ENCODE measurements at places on chromosomes 11 and 22.

DNA sequence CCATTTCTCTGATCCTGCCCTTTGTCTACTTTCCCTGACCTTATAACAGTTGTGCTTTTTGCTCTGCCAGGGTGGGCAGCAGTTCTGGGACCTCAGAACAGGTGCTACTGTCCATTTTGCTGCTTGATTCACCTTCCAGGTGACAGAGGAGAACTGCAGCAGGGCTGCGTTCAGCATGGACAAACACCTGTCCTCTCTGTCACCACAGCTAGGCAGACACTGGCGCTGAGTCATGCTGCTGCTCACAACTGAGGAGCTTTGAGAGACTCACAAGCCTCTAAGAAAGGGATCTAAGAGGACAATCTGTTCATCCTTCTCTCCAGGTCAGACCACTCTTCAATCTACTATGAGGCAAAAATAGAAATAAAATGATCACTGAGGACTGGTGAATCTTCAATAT, 1144.5 kb upstream of the CCDC90B start:
- DNase-seq: peak; percentile 66

GRCh38 chr22:23236026-23236425, 55.7 kb downstream of the BCR start:
- DNase-seq: no peak

- no peak for DNase-seq
Observed at GRCh38 chr11:72069787-72070251, 10.5 kb downstream of the NUMA1 start.

DNA sequence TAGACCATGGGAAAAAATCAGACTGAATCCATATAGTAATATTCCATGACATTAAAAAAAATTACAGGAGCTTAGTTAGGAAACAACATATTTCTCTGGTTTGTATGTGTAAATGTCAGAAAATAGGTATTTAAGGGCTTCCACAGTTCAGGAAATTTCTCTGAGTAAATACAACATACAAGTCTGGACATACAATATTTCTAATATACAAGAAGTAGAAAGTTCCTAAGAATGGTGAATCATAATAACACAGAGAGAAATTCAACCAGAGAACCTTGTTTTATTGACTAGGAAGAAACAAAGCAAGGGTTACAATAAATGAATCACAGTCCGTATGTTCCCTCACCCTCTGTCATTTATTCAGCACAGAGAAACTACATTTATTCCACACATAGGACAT, 532.7 kb upstream of the FAT3 start:
- DNase-seq: no peak

DNA sequence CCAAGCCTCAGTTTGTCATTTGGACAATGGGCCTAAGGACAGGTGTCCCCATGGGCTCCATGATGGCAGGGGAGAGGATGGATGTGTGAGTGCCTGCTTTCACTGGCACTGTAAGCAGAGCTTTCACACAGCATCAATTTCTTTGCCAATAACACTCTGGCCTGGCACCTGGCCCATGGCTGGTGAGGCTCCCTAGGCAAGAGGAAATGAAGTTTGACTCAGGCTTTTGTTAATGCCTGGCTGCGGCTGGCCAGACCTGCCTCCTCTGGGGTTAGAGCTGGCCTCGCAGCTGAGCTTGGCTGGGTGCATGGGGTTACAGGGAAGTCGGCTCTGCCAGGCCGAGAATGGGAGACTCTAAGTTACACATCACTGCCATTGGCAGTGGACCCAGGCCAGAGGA, 30.0 kb upstream of the SEZ6L start:
- no peak for DNase-seq

- DNase-seq: no peak
Observed at GRCh38 chr22:31748490-31748889, 1.4 kb downstream of the PRR14L start.

- DNase-seq: no peak
Observed at GRCh38 chr11:64441127-64441526, 82.2 kb downstream of the RPS6KA4 start.

DNA sequence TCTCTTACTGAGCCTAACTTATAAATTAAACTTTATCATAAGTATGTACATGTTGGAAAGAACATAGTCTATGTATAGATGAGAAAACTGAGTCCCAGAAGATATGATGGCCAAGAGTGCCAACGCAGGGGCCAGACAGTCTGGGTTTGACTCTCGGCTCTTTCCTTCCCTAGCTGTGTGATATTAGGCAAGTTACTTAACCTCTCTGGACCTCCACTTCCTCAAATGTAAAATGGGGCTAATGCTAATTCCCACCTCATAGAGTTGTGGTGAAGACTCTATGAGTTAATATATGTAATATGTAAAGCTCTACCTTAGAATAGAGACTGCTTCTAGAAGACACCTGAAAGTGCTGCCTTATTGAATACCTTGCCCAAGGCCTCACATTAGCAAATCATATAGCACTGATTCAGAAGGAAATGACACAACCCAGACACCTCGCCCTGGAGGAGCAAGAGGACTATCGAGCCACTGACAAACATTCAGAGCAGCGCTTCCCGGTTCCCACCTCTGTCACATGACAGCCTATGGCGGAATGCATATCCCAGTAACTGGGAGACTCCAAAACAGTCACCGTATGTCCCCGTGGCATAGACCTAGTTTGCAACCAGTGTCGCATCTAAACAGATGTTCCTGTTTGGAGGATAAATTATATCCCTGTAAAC, 11.3 kb upstream of the CCDC86 start:
- DNase-seq: no peak

- no peak for DNase-seq
Observed at GRCh38 chr22:47847131-47847890, 1084.9 kb downstream of the TBC1D22A start.

DNA sequence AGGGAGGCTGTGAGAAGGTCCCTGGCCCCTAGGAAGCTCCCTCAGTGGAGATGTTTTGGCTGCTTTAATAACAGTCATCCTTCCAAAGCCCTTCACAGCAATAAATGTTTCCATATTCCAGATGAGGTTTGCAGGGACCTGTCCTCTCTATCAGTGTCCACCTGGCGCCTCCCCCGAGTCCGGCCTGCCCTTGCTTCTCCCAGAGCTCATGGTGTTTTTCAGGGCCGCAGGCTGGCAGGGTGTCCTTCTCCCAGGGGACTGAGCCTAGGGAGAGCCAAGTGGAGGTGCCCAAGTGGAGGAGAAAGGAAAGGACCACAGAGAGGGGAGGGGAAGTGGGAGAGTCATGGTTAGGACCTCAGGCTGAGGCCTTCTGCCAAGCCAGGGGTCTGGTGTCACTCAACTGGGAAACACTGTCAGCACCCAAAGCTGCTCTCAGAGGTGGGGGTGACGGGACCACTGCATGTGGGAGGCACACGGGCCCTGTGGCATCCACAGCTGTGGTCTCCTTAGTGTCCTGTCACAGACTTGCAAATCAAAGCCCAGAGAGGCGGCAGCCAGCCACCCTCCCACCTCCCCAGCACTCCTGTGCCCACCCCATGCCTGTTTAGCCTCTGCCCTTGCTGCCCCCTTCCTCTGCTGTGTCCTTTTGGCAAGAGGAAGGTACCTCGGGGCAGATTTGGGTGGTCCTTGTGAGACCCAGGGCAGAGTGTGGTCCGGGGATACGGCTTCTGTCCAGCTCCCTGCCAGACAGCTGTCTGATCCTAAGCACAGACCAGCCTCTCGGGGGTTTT, 6.4 kb downstream of the DERL3 start:
- DNase-seq: no peak

DNA sequence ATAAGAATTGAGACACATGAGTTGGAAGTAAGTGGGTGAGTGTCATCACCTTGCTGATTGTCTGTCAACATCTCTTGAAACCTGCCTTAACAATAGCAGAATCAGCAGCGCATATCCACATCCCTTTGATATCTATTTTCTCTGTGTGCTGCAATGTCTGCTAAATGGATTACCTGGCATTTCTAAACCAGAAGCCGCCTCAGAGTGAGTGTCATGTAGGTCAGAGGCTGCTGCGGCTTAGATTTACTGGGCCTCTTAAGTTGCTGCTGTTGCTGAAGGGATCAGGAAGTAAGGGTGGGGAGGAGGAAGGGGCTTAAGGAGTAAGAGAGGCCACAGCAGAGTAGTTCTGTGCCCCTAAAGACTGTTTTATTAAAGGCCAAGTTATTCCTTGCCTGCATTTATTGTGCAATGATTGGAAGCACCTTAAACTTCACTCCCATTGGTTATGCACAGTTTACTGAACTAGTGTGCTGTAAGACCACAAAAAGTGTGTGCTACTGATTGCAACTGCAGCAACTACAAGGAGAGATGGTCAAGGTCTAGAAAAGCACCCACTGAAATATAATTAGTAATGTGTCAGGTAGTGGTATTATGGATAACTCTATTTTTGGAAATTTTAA, 29.8 kb upstream of the TMEM41B start:
- DNase-seq: no peak

- no peak for DNase-seq
Observed at GRCh38 chr22:24455751-24456426, 28.5 kb downstream of the ADORA2A start.

DNA sequence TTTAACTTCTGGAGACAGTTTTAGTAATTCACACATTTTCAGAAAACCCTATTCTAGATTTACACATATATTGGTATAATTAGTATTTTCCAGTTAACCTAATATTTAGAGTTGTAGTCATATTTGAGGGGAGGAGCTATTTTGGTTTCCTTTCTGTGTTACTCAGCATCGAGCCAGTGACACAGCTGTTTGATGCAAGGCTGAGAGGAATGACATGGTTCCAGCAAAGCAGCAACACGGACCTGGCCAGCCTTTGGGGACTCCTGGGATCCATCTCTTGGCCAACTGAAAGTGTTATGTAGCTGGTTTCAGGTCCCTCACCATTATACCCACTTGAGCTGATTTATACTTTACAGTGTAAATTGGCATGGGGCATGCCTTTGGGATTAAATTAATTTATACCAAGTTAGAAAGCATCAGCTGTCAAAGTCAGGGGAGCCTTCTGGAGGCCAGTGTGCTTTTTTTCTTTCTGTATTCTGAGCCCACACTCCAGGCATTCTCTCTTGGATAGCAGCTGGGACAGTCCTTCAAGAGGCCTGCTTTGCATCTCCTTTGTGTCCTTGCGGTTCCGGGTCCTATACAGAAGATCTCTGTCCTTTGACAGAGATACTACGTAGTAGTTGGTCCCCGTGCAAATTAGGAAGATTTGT, 91.3 kb upstream of the SLC25A18 start:
- DNase-seq: no peak

DNA sequence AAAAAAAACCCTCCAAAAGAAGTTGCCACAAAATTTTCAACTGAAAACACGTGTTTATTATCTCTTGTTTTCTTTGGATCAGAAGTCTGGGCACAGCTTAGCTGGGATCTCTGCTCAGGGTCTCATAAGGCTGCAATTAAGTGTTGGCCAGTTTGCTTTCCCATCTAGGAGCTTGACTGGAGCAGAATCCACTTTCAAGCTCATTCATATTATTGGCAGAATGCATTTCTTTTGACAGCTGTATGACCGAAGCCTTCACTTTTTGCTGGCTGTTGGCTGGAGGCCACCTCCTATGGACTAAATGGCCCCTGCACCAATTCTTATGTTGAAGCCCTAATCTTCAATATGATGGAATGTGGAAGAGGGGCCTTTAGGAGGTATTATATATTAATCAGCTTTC, 139.6 kb downstream of the DDX10 start:
- no peak for DNase-seq

- no peak for DNase-seq
Observed at GRCh38 chr22:43188829-43189545, 2.1 kb upstream of the TTLL12 start.
